NCI-H345 (cell line): ENCODE measurements at places on chromosomes 16 and 17.

- no peak for DNase-seq
Observed at GRCh38 chr17:76904116-76904515, 35.9 kb downstream of the MGAT5B start.

DNA sequence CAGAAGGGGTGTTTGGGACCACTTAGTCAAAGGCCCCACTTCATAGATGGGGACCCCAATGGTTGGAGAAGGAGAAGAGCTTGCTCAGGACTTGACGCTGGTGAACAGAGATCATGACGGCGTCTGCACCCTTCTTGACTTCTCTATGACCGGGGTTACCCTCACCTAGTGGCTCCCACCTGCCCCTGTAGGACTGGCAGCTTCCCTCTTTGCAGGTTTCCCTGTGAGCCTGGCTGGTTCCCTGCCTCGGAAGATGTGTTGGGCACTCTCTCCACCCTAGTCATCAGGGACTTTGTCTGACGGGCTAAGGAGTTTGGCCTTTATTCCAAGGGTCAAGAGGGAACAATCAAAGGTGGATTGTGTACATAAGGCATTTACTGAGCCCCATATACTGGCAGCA is 22.7 kb downstream of the TBX4 start:
- no peak for DNase-seq

DNA sequence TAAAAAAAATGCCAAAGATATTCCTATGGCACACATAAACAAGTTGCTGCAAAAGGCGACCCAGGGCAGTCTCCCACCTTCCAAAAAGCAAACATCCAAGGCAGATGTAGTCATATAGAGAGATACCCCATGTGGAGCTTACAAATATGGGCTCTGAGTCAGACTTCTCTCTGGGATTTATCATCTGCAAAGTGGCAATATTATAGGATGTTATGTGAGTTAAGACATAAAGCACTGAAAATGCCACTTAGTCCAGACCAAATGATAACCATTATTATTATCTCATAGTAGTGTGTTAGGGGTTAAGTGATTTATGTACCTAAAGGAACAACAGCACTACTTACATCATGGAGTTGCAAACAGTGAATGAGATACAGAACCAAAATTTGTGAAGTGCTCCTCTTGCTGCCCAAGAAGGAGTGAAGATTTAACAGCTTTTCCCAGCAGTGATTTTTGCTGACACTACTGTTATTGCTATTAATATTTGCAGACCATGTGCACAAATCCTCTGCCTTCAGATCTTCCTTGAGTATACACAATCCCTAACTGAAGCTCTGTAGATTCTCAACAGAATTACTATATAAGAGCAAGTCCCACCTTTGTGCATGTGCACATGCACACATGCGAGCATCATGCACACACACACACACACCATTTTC is 560.0 kb upstream of the SALL1 start:
- peak; percentile 4 for DNase-seq

GRCh38 chr17:50957600-50958575 is 91.7 kb upstream of the TOB1 start:
- DNase-seq: no peak
